Activated CD8-positive, alpha-beta memory T cell treated with anti-CD3 and anti-CD28 coated beads for 48 hours (primary cell): ENCODE measurements at places on chromosomes 3 and 15.

DNA sequence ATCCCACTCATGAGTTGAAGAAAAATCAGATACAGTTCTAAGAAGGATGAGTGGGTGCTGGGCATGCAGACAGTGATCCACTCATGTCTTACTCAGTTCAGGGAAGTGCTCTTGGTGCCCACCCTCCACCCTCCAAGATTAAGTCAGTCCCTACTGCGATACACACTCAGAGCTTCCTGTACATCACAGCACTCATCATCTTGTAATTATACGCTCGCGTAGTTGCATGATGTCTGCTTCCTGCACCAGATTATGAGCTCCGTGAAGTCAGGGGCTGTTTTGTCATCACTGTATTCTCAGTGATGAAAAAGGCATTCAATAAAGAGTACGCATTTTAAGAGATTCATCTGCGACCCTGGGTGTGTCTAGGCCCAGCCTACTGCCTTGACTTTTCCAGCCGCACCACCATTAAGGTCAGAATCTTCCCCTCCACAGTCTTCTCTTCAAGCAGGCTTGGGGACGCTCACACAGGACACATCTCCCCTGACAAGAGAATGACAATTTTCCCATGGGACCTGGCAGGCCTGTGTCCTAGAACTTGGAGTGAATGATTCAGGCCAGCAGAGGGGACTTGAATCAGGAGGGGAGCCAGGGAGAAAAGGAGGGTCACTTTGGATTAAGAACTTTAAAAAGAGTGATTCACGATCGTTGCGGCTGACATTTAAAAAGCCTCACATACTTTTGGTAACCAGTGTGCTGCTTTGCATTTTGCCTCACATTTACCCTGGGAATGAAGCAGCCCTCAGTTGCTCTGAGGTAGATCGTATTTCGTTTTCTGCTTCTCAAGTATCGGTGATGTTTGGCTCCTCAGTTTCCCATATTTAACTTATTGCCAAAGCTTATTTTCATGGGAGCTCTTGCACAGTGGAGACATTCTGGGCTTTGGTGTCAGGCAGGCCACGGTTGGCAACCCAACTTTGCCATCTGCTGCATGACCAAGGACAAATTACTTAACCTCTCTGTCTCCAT is 7.9 kb upstream of the PDE8A start:
- no peak for DNase-seq

DNA sequence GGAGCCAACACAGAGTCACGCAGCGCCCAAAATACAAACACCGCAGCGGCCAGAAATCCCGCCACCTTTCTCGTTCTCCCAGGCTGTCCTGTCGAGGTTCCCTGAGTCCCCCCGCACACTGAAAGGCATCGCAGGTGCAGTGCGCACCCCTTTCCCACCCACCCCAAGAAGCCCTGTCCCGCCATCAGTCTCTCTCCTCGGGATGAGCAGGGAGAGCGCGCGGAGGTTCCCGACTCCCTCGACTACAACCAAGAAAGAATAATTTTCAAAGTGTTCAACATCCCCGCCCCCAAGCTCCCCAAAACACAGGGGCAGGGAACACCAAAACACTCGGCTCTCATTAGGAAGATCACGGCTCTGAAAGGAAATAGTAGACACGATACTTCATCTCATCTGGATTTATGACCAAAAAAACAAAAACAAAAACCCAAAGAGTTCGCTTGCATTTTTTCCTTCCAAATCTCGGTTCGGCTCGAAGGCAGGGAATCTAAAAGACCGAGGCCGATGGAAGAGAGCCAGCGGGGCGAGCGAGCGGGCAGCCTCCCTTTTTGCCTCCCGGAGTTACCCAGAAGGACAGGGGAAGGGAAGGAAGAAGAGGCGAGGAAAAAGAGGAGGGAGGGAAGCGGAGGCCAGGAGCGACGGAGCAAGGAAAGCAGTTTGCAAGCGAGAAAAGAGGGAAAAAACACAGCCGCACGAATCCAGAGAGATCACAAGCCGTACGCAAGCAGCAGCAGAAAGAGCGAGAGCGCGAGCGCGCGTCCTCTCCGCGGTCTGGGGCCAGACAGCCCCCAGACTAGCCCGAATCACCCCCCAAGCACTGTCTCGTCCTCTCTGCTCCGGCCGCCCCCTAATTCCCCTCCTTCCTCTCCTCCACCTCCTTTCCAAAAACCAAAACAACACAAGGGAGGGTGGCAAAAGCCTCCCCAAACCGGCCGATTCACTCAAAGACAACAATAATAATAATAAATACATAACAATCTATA is 808 bp downstream of the BCL6 start:
- DNase-seq = no peak

- no peak for DNase-seq
Observed at GRCh38 chr3:180329847-180330246, 272.1 kb upstream of the TTC14 start.

- no peak for DNase-seq
Observed at GRCh38 chr15:83869341-83869740, 215.4 kb downstream of the ADAMTSL3 start.

- DNase-seq = no peak
Observed at GRCh38 chr3:67983166-67983565, 328.8 kb upstream of the SUCLG2 start.

DNA sequence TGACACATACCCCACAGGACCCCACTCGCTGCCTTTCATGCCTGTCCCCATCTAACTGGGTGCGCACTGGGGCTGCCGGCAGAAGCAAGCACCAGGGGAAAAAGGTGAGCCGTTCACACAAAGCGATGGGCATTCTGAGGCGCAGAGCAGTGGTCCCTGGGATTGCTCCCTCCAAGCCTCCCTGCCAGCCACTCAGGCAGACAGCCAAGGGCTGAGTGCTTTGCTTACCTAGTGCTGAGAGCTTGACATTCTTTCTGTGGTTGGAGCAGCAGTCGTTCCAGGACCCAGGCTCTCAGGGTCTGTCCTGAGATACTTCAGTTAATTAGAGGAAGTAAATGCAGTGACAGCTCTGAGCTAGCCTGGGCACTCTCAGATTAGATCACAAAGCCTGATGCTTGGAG is 5.7 kb downstream of the ESYT3 start:
- DNase-seq = no peak

- DNase-seq = no peak
Observed at GRCh38 chr3:37531066-37531720, 330.5 kb upstream of the CTDSPL start.

- DNase-seq = no peak
Observed at GRCh38 chr3:94453864-94454263, 391.0 kb downstream of the NSUN3 start.

GRCh38 chr15:28989239-28989830 is 103.6 kb downstream of the APBA2 start:
- DNase-seq = no peak

- no peak for DNase-seq
Observed at GRCh38 chr15:51229907-51230330, 108.5 kb downstream of the CYP19A1 start.

- DNase-seq = no peak
Observed at GRCh38 chr3:32421991-32422859, 30.6 kb downstream of the CMTM7 start.

DNA sequence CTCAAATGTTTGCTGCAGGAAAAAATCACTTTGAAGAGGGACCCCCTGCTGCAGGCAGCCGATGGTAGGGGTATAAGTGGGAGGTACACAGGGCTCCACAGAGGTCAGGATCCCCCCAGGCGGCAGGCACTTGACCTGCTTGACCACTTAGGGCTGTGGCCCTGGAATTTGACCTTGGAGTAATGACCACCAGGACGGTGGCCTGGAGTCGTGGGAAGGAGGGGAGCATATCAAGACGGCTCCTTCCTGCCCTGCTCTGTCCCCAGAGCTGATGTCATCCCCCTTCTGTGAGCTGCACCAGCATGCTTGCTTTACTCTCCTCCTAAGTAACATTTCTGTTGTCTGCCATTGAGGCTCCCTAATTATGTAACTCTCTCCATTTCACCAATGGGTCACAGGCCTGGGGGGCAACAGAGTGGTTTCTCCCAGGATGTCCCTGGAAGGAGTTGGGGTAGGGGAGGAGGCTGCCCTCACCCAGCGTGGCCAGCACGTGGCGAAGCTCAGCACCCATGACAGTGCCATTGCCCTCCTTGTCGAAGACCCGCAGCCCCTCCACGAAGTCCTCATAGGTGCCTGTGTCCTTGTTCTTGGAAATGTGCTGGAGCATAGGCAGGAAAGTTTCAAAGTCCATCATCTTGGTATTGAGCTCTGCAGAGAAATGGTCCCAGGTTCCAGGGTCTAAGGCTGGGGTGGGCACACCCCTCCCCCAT is 4.1 kb downstream of the MYL3 start:
- DNase-seq = no peak

DNA sequence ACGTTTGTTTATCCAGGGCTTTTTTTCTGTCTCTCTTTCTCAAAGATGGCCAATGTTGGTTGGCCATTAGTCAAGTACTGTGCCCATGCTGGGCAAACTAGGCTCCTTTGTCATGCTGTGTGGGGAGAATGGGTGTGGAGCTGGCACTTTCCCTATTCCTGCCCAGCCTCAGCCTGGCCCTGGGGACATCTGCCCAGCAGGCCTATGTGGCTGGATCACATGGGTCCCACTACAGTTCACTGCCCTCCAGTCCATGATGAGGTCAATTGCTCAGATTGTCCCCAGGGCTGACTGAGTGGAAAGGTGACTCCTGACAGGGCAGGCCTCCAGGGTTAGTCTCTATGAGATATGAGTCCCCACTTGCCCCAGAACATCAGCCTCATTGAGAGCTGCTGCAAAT is 54.4 kb upstream of the HERC1 start:
- DNase-seq = no peak

DNA sequence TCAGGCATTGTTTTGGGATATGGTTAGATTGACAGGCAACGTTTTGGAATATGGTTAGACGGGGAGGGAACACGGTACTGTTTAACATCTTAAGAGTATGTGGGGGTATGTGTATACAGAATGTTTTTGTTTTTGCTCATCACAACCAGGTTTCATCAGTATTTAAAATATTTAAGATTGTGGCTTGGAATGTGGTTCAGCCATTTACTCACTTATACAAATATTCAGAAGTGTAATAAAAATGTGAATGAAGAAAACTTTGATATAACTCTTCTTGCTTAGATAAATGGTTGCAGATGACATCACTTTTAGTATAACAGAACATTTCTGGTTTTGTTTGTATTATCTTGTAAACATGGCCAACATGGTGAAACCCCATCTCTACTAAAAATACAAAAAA is 3.9 kb upstream of the PAK2 start:
- no peak for DNase-seq

DNA sequence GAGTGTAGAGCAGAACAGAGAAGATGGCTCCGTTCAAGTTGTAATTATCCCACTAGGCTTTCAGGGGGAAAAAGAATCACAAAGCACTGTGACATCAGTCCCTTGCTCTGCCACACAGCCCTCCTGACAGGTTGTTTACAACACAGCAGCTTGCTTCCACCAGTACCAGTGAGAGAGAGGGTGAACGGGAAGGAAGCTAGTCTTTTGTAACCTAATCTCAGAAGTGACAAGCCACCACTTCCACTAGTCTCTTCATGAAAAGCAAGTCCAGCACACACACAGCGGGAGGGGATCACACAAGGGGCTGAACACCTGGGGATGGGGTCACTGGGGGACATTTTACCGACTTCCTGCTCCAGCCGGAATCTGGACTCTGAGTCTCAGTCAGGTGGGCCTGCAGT is 86.3 kb downstream of the FAM81A start:
- no peak for DNase-seq

- DNase-seq = no peak
Observed at GRCh38 chr15:72732516-72732915, 46.5 kb downstream of the BBS4 start.

GRCh38 chr3:25177041-25177440 is 251.0 kb upstream of the RARB start:
- no peak for DNase-seq

DNA sequence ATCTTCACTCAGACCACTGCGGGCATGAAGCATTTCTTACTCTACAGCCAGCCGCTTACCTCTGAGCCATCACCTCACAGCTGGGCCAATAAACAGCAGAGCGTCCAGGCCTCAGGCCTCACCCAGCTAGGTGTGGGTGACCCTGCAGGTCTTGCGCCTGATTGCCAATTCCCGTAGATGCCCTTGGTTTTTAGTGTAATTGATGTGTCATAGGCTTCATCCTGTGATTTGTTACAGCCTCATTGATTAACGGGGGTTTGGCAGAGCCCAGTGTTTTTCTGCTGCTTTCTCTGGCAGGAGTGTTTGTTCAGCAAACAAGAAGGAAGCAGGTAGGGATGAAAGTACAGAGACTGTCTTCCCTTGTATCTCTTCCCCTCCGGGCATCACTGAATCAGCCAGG is 49.6 kb upstream of the BNIP2 start:
- DNase-seq = no peak

GRCh38 chr3:32349184-32349583 is 42.5 kb upstream of the CMTM7 start:
- no peak for DNase-seq

DNA sequence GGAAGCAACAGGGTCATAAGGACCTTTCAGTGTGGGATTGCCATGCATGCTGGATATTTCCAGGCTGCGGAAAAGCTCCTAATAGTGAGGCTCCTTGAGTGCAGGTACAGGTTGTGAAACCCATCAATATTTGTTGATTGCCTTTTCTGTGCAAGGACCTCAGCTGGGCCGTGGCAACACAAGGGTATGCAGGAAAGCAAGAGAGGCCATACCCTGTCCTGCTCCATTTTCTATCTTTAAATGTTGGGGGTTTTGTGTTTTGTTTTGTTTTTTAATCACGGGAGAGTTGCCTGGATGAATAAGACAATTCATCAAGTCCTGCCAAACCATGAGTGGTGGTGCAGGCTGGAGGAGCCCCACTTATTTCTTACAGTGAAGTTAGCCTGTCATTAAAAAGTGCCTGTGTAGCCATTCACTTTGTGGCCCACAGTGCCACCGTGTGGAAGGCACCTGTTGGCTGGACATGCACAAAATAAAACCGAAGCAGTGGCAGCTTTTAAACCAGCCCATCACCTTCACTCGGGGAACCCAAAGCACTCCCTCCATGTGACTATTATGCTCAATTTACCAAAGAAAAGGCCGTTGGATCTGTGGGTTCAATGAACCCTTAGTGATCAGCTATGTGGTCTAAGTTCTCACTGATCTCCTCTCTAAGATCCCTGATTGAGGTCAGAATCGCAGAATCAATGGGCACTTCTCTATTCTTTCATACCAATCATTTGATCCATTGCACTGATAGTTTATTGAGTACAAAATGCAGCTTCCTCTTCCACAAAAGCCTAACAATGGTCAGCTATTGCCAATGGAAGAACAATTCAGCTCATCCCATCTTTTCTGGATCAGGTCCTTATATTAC is 42.2 kb downstream of the CLDN18 start:
- no peak for DNase-seq
